ENCODE measurements at places on chromosomes 16 and 17.

- no peak for DNase-seq
Measured at GRCh38 chr16:11147033-11147753, 108.8 kb downstream of the SOCS1 start.

GRCh38 chr16:3401719-3402397, 843 bp downstream of the ZNF174 start:
- no peak for DNase-seq

DNA sequence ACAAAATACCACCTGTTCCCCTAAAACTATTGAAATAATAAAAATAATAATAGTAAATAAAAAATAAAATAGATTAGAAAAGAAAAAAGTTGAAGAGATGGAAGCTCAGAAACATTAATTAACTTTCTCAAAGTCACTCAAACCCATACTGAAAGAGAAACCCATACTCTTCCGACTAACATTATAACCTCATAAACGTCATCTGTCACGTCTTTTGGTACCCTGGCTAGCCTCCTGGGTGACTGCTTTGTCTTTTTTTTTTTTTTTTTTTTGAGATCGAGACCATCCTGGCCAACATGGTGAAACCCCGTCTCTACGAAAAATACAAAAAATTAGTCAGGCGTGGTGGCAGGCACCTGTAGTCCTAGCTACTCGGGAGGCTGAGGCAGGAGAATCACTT, 7.6 kb downstream of the SLFN12L start:
- DNase-seq = no peak

DNA sequence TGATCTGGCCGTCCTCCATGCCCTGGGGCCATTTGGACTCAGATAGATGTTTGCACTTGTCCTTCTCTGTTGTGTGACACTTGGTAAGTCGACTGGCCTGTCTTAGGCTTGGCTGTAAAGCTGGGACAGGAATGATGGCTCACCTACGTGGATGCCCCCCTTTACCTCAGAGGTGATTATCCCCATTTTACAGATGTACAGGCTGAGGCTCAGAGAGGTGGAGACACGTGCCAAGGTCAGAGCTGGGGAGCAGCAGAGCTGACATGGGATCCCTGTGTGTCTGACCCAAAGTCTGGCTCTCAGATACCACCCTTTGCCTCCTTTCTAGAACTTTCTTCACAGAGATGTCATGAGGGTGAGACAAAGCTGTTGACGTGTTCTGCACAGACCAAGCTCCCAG, 71.3 kb upstream of the CIBAR2 start:
- no peak for DNase-seq

GRCh38 chr16:65576631-65577030, 454.8 kb upstream of the CDH11 start:
- no peak for DNase-seq

- DNase-seq = no peak
Measured at GRCh38 chr16:72944757-72945485, 103.0 kb downstream of the ZFHX3 start.
